ENCODE measurements at places on chromosomes 16 and 17.
A peak's percentile ranks its signal among the peaks of the same experiment; 100 is the strongest.

DNA sequence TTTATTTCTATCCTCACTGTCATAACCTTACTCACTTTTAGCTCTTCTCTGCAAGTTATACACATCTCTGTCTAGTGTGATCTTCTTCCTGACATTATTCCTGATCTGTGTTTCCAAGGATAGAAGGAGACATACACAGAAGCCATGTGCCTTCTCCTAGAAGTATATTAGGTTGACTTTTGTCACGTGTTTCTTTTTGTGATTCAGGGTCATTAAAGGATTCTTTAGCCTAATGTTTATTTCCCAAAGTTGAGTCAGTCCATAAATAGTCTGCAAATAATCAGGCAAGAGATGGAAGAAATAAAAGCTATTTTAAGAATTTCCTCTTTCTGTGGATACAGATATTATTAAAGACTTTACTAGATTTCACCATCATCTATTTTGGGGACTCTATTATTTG is 214.1 kb upstream of the GOT2 start:
- no peak for DNase-seq

DNA sequence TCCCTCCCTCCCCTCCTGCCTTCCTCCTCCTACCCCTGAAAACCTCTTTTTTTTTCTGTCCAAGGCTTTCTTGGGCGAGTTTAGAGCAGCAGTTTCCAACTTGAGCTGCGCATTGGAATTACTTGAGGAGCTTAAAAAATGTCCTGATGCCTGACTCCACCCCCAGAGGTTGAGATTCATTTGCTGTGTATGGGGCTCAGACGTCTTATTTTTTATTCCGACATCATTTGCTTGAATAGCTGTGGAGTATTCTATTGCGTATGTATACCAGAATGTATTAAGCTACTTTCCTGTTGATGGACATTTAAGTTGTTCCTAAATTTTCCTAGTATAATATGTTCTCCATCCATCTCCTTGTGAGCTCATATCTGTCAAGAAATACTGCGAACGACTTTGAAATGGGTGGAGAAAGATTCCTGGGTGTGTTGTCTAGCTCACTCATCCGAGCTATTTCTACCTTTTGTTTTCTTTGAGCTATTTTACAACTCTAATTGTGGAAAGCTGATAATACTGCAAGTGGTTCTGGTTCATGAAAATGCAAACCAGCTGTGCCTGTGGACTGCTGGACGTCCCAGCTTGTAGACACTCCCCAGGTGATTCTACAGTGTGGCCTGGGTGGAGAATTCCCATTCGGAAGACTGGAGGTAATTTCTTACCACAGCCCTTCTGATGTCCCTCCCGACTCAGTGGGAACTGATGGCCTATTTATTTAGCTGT is 40.5 kb downstream of the CMIP start:
- no peak for DNase-seq

DNA sequence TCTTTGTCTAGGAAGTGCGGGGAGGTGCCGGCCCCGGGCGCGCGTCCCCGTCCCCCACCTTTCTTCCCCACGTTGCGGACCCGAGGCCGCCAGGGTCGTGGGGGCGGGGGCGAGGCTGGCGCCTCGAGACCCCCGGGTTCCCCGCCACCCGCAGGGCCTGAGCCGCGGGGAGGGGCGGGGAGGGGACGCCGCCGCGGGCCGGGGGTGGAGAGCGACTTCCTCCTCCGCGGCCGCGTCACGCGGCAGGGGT is 1.8 kb upstream of the ACTG1 start:
- DNase-seq = no peak

DNA sequence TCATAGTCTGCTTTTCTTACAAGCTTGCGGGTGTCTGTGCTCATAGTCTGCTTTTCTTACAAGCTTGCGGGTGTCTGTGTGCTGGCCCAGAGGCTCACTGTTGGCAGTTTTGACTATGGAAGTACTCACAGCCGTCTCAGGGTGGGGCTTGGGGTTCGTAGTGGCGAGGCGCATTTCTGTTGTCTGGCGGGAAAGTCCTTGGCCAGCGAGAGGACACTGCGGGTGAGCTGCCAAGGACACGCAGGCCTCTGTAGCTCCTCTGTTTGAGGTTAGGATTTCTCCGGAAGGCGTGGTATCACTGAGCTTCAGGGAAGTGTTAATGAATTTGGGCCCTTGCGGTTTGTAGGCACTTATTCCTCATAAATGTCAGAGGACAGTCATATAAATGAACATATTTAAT is 13.5 kb downstream of the TBCD start:
- no peak for DNase-seq

- DNase-seq = no peak
Measured at GRCh38 chr17:9875441-9875840, 29.6 kb downstream of the RCVRN start.

DNA sequence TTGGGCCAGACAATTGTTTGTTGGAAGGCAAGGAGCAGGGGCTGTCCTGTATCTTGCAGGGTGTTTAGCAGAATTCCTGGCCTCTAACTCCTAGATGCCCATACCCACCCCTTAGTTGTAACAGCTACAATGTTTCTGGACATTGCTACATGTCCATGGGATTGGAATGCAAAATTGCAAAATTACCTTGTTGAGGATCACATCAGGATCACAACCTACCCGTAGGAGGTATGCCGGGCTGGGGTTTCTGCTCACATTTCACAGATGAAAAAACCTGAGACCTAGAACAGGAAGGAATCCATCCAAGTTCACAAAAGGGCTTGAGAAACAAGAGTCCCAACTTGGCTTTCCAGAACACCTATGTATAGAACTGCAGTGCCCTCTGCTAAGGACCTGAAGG is 22.7 kb downstream of the NOG start:
- DNase-seq = no peak

DNA sequence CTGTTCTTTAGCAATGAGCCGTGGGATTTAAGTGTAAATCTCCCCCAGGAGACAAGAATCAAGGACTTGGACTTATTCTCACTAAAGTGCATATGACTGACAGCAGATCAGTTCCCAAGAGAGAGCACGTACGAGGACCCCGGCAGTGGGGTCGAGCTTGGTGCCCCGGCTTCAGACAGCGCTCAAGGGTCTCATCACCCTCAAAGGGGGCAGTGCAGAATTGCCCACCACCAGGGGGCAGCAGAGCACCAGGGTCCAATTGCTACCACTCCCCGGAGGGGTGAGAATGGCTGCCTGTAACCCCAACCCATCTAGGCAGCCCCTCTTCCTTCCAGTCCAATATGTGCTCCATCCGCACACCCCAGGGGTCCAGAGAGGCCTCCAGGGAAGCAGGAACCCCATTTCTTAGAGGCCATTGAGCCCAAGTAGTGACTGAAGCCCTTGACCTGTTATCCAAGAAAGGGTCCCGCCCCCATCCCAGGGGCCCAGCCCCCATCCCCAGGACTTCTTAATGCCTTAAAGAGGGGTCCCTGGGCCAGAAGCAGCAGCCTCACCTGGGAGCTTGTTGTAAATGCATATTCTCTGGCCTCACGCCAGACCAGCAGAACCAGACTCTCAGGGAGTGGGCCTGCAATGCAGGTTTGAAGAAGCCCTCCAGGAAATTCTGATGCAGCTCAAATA is 86.1 kb downstream of the ZDHHC7 start:
- DNase-seq = no peak

DNA sequence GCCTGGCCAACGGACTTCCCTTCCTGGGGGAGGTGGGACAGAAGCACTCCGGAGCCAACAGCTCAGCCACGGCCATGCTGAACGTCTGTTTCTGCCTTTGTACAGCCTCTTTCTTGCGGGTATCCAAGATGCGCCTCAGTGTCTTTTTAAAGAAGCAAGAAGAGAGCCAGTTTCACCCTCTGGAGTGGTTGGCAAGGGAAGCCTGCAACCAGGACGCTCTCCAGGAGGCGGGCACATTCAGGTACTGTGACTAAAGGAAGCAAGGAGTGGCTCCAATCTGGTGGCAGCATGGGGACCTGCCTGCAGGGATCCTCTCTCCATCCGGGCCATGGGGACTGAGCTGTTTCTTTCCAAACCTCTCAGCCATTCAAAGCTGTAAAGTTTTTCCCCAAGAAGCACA is 60.6 kb upstream of the ENDOV start:
- no peak for DNase-seq

DNA sequence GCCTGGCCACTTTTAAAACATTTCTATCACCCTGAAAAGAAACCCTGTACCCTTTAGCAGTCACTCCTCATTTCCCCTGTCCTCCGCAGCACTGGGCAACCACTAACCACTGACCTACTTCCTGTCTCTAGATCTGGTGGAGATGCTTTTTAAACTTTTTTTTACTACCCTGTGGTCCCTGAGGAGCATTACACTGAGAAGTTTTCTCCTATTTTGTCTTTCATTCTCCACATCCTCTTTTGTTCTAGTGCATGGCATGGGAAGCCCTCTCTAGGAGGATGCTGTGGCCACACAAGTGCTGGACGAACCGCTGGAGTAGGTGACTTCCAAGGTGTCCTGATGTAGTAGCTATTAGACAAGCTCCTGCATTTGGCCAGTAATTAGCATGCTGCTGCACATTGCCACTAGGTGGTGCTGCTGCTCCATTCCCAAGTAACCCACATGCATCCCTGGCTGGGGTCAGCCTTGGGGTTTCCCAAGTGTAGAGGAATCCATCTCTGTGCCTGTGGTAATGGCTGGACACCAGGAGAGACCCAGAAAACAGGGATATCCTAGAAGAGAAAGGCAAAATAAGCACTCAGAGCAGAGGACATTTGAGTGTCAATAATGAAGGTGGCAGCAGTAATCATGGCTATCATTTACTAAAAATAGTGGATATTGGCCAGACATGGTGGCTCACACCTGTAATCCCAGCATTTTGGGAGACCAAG is 143.8 kb upstream of the CRHR1 start:
- peak; percentile 53 for DNase-seq

DNA sequence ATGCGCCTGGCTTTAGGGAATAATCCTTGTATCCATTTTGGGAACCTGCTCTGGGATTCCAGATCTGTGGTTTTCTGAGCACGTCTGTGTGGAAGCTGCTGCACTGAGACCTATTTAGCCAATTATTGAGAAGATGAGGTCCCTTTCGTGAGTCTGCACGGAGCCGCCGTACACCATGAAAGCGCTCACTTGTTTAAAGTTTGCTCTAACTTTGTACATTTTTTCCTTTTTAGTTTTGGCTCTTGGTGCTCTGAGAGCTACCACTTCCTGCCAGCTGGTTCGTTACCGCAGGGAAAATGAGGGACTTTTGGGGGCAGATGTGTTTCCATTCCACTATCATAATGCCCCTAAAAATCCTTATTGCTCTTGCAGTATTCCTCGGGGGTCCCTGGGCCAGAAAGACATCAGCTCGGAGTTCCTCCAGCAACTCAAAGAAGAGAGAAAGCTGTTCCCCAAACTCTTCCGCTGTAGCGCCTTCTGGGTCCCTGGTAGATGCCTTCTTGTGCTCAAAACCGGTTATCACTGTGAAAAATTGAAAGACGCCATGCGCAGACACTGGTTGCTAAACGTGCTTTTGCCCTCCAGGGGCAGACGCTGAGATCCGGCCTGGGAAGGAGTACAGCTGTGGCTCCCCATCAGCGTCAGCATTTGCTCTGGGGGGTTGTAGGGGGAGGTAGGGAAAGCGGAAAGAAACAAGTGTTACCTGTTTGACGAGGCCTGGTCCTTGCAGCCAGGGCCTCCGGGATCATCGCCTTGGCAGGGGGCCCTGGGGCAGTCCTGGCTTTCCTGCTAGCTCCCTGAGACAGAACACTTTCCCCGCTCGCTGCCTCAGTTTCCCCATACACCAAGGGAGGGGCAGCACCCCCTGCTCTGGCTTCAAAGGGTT is 238.1 kb downstream of the MRTFB start:
- no peak for DNase-seq

DNA sequence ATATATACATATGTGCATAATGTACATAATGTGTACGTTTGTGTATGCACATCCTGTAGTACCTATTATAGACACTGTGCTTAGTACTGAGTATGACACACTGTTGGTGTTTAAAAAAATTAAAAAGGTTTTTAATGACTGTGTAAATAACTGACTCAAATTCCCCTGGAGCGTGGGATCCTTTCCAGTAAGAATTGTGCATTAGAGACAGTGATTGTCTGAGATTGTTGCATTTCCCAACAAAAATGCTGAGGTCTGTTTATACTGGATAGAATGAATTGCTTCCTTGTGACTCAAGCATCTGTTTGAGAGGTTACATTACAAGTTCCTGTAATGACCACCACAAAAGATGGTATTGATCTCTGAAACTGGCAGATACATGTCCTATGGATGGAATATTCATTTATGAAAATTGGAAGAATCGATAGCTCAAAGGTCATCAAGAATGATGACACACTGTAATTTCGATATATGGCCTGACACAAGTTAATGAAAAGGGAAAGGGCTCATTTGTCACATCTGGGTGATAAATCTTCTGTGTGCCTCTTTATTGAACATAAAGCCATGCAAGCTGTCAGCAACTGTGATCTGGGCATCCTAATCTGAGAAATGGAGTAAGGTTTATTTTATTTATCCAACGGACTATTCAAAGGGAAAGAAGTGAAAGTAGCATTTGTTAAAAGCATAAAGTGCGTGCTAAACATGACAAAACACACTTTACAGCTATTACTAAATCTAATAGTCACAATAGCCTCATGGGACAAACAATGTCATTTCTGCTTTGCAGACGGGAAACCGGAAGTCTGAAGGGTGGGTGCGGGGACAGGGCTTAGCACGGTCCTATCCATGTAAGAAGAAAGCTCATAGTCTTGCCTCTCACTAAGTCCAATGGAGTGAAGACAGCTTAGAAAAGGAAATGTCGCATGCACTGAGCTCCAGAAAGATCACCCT is 228.8 kb downstream of the CDH11 start:
- DNase-seq = no peak

- no peak for DNase-seq
Measured at GRCh38 chr16:78402833-78403232, 303.4 kb downstream of the WWOX start.

DNA sequence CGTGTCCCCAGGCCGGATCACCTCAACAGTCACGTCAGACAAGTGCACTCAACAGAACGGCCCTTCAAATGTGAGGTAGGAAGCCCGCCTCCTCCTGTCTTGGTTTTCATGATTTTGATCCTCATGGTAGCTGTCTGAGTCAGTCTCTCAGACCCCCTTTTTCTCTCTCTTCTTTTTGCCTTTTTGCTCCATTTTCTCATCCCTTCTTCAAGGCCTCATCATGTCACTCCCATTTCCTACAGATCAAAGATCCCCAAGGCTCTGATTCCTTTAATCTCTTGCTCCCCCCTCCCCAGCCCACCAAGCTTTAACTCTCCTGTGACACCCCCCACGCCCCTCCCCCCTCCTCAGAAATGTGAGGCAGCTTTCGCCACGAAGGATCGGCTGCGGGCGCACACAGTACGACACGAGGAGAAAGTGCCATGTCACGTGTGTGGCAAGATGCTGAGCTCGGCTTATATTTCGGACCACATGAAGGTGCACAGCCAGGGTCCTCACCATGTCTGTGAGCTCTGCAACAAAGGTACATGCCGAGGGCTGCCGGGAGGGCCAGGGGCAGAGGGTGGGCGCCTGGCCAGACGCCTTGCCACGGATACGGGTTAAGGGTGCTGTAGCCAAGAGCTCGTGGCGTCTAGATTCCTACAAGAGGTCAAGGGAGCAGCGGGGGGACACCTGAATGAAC is 2.0 kb downstream of the MAZ start:
- no peak for DNase-seq

- no peak for DNase-seq
Measured at GRCh38 chr17:2262135-2262587, 41.4 kb downstream of the SMG6 start.
